ENCODE measurements at places on chromosomes 1 and 21.

DNA sequence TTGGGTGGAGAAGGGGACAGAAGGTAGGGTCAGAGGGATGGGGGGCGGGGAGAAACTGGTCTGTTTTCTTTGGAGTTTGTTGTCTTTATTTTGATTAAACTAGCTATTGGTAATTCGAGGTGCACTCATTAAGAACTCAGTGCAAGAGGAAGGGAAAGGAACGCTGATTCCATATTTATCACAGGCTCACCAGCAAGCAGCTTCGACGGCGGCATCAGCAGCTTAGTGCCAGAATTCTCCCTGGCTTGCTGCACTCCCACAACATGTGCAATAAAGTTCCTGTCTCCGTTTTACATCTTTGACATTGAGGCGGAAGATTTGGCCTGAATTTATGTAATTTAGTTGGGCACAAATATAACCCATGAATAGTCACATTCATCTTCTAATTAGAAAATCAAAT, 57.6 kb downstream of the PEX14 start:
- H3K27ac ChIP-seq = no peak overlapping the region
- H3K4me3 ChIP-seq = no peak overlapping the region
- DNase-seq = no peak
- no peaks in the 10 kb centered on the region for H3K27me3 ChIP-seq
- no peaks in the 10 kb centered on the region for H3K4me1 ChIP-seq

DNA sequence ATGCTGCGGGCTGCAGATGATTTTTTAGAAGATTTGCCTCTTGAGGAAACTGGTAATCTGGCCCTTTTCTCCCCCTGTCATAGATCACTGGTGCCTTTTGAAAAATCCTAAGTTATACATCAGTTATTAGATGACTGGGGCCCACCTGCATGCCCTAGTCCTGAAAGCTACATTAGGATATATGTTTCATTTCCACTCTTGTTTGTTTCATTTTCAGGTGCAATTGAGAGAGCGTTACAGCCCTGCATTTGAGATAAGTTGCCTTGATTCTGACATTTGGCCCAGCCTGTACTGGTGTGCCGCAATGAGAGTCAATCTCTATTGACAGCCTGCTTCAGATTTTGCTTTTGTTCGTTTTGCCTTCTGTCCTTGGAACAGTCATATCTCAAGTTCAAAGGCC, 8.1 kb upstream of the IFI44 start:
- H3K27ac ChIP-seq = no peak overlapping the region
- peaks cover 6% of the 10 kb centered on the region for H3K36me3 ChIP-seq
- H3K4me1 ChIP-seq = peaks cover 2% of the 10 kb centered on the region
- no peak overlapping the region for H3K4me3 ChIP-seq
- no peaks in the 10 kb centered on the region for H3K27me3 ChIP-seq
- no peak for DNase-seq

GRCh38 chr1:25572708-25573590, 29.5 kb downstream of the LDLRAP1 start:
- no peaks in the 10 kb centered on the region for H3K36me3 ChIP-seq
- H3K4me1 ChIP-seq = peaks cover 8% of the 10 kb centered on the region
- peaks cover 7% of the 10 kb centered on the region for H3K27me3 ChIP-seq
- no peak overlapping the region for H3K27ac ChIP-seq
- DNase-seq = no peak

- no peaks in the 10 kb centered on the region for H3K4me1 ChIP-seq
- no peak for DNase-seq
- H3K36me3 ChIP-seq = no peaks in the 10 kb centered on the region
Measured at GRCh38 chr1:200211157-200211556, 183.6 kb downstream of the NR5A2 start.

- H3K4me3 ChIP-seq = no peak overlapping the region
- H3K4me1 ChIP-seq = peaks cover 38% of the 10 kb centered on the region
- H3K27ac ChIP-seq = no peak overlapping the region
- H3K36me3 ChIP-seq = peaks cover 46% of the 10 kb centered on the region
- H3K27me3 ChIP-seq = no peaks in the 10 kb centered on the region
- DNase-seq = no peak
Measured at GRCh38 chr1:230141021-230141648, 74.1 kb downstream of the GALNT2 start.

DNA sequence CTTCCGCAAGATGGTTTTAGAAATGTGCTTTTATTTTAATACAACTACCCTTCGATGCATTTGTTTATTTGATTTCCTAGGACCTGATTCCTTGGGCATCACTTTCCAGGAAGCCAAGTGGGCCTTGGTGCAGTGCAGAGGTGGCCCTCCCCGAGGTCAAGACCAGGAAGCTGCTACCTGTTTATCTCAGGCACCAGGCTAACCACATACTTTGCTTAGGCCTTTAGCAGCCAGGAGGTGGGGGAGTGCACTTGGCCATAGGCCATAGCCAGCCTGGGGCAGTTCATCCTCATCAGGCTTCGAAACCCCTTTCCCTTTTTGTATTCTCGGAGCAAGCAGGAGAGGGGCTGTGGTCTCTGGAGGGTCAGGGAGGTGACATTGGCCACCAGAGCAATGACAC, 45.4 kb downstream of the SMYD2 start:
- no peak overlapping the region for H3K4me3 ChIP-seq
- no peaks in the 10 kb centered on the region for H3K36me3 ChIP-seq
- no peaks in the 10 kb centered on the region for H3K27me3 ChIP-seq

DNA sequence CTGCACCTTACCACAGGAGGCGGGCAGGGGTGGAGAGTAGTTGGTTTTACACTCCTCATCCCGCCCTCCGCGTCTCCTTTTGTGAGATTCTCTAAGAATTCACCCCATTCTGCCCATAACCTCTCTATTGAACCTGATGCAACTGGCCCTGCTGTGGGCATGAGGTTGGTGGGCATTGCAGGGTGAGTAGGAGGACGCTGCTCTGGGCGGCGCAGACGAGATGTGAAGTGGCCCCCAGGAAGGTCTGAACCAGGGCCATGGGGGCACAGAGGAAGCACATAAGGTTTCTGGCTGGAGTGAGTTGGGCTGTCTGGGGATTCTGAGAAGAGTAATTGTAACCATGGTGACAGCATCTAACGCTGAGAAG, 8.8 kb downstream of the PADI1 start:
- H3K4me3 ChIP-seq = no peak overlapping the region
- DNase-seq = no peak
- no peaks in the 10 kb centered on the region for H3K36me3 ChIP-seq
- H3K4me1 ChIP-seq = peaks cover 25% of the 10 kb centered on the region
- H3K27ac ChIP-seq = no peak overlapping the region
- H3K27me3 ChIP-seq = peaks cover 81% of the 10 kb centered on the region

- no peaks in the 10 kb centered on the region for H3K36me3 ChIP-seq
- no peaks in the 10 kb centered on the region for H3K27me3 ChIP-seq
- no peak overlapping the region for H3K27ac ChIP-seq
- no peaks in the 10 kb centered on the region for H3K4me1 ChIP-seq
- DNase-seq = no peak
Measured at GRCh38 chr1:205199090-205199930, 12.2 kb downstream of the DSTYK start.

DNA sequence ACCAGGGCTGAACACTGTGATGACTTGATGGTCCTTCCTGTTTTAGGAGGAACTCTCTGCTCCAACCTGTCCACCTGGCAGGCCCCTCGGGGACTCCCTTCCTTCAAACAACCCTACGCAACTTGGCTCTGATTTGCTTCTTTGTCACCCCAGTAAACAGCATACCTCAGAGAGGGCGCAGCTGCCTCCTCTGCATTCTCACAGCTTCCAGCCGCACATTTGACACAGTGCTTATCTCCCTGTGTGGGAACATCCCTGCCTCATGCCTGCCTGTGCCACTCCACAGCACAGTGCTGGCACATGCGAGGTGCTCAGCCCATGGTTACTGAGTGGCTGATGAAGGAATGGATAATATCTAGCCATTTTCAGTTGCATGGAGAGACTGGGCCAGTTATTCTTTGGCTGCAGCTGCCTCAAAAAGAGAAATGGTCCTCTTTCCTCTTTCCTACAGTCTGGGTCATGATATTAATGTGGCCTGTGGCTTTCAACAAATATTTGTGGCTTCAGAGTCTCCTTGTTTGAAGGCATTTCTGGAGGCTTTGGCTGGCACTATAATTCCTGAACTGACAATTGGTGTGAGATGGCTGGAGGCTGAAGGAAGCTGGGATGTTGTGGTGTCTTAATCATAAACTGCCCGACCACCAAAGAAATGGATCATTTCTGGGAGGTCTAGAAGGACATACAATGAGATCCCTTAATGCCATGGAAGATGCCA, 77.9 kb downstream of the TENT5C start:
- no peak overlapping the region for H3K4me3 ChIP-seq
- no peaks in the 10 kb centered on the region for H3K36me3 ChIP-seq
- peaks cover 7% of the 10 kb centered on the region for H3K27me3 ChIP-seq
- H3K4me1 ChIP-seq = no peaks in the 10 kb centered on the region

GRCh38 chr1:56028244-56028643, 551.1 kb downstream of the PLPP3 start:
- H3K4me1 ChIP-seq = no peaks in the 10 kb centered on the region
- no peaks in the 10 kb centered on the region for H3K27me3 ChIP-seq
- DNase-seq = no peak
- no peaks in the 10 kb centered on the region for H3K36me3 ChIP-seq
- H3K4me3 ChIP-seq = no peak overlapping the region

DNA sequence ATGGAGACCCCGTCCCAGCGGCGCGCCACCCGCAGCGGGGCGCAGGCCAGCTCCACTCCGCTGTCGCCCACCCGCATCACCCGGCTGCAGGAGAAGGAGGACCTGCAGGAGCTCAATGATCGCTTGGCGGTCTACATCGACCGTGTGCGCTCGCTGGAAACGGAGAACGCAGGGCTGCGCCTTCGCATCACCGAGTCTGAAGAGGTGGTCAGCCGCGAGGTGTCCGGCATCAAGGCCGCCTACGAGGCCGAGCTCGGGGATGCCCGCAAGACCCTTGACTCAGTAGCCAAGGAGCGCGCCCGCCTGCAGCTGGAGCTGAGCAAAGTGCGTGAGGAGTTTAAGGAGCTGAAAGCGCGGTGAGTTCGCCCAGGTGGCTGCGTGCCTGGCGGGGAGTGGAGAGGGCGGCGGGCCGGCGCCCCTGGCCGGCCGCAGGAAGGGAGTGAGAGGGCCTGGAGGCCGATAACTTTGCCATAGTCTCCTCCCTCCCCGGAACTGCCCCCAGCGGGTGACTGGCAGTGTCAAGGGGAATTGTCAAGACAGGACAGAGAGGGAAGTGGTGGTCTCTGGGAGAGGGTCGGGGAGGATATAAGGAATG, 505 bp downstream of the LMNA start:
- peaks cover 87% of the 10 kb centered on the region for H3K27me3 ChIP-seq
- H3K4me1 ChIP-seq = no peaks in the 10 kb centered on the region
- peak overlapping the region; percentile 33 for H3K27ac ChIP-seq
- peak overlapping the region; percentile 47 for H3K4me3 ChIP-seq
- no peak for DNase-seq

GRCh38 chr1:23524716-23525401, 6.2 kb downstream of the E2F2 start:
- peaks cover 38% of the 10 kb centered on the region for H3K4me1 ChIP-seq
- H3K36me3 ChIP-seq = peaks cover 70% of the 10 kb centered on the region
- H3K27ac ChIP-seq = peak overlapping the region; percentile 98

DNA sequence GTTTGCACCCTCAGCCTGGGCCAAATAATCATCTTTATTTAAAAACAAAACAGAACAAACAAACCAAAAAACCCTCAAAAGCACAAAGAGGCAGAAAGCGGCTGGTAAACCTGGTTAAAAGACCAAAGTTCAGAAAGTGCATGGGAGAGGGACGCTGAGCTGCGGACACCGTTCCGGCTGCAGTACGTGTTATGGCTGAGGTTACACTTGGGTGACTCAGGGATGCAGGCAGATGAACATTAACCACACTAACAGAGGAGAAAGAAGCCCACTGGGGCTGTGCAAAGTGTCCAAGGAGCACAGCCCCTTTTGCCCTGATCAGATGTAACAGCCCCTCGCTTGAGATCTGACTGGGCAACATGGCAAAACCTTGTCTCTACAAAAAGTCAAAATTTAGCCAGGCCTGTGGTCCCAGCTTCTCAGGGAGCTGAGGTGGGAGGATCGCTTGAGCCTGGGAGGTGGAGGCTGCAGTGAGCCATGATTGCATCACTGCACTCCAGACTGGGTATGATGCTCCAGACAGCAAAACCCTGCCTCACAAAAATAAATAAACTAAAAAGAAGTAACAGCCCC, 28.3 kb downstream of the GPR157 start:
- no peaks in the 10 kb centered on the region for H3K36me3 ChIP-seq
- H3K27me3 ChIP-seq = no peaks in the 10 kb centered on the region
- H3K27ac ChIP-seq = no peak overlapping the region
- no peak overlapping the region for H3K4me3 ChIP-seq

DNA sequence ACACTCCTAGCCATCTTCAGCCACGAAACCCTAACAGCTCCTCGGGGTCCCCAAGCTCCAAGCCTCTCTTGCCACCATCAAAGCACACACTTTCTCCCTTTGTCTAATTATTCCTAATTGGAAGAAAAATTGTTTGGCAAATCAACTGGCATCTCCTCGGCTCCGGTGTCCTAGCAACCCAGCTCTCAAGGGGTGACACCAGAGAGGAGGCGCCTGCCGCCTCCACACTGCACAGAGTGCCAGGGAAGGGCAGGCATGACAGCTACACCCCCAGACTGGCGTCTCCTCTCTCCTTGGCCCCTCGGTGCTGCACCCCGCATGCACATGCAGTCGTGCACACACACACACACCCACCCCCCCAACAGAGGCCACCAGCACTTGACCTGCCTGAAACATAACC, 18.2 kb upstream of the GJB5 start:
- no peaks in the 10 kb centered on the region for H3K4me1 ChIP-seq
- H3K27ac ChIP-seq = no peak overlapping the region
- DNase-seq = no peak
- H3K27me3 ChIP-seq = no peaks in the 10 kb centered on the region

- peaks cover 6% of the 10 kb centered on the region for H3K4me1 ChIP-seq
- no peak overlapping the region for H3K27ac ChIP-seq
- H3K4me3 ChIP-seq = no peak overlapping the region
- no peaks in the 10 kb centered on the region for H3K27me3 ChIP-seq
- DNase-seq = no peak
Measured at GRCh38 chr1:23492132-23492720, 8.2 kb upstream of the ASAP3 start.

DNA sequence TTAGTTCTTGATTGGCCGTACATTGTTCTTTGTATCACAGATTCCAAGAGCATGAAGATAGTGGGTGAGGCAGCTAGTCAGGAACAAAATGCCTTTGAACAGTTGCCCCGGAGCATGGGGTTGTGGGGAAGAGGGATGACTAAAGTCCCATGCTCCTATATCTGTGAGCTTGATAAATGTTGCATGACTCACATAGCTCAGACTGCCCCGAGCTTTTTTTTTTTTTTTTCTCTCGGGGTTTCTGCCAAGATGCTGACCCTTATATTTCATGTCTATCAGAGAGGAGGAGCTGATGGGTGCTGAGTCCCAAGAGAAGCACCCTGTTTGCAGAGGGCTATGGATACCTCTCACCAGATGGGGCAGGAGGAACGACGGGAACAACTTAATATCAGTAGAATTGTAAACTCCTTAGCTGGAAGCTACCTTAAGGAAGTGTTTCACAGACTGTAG, 40.6 kb downstream of the SRRM1 start:
- no peaks in the 10 kb centered on the region for H3K36me3 ChIP-seq
- no peaks in the 10 kb centered on the region for H3K4me1 ChIP-seq
- no peaks in the 10 kb centered on the region for H3K27me3 ChIP-seq
- H3K4me3 ChIP-seq = no peak overlapping the region

GRCh38 chr21:22961258-22961657, 1963.0 kb downstream of the NCAM2 start:
- H3K27ac ChIP-seq = peak overlapping the region; percentile 40
- H3K27me3 ChIP-seq = no peaks in the 10 kb centered on the region
- H3K36me3 ChIP-seq = no peaks in the 10 kb centered on the region

- H3K36me3 ChIP-seq = no peaks in the 10 kb centered on the region
- no peaks in the 10 kb centered on the region for H3K4me1 ChIP-seq
- no peak for DNase-seq
- no peaks in the 10 kb centered on the region for H3K27me3 ChIP-seq
- H3K4me3 ChIP-seq = no peak overlapping the region
- no peak overlapping the region for H3K27ac ChIP-seq
Measured at GRCh38 chr1:239739375-239739774, 352.3 kb upstream of the FMN2 start.

Data from thymus (tissue), 14 donors.